ENCODE measurements at places on chromosomes 6 and 20. TPM values are rescaled to one million over a fixed set of nuclear protein-coding genes. Genes with fewer than 3 reads are reported as not detected.

C4B gene
- total RNA-seq = 2.7 TPM

DNA sequence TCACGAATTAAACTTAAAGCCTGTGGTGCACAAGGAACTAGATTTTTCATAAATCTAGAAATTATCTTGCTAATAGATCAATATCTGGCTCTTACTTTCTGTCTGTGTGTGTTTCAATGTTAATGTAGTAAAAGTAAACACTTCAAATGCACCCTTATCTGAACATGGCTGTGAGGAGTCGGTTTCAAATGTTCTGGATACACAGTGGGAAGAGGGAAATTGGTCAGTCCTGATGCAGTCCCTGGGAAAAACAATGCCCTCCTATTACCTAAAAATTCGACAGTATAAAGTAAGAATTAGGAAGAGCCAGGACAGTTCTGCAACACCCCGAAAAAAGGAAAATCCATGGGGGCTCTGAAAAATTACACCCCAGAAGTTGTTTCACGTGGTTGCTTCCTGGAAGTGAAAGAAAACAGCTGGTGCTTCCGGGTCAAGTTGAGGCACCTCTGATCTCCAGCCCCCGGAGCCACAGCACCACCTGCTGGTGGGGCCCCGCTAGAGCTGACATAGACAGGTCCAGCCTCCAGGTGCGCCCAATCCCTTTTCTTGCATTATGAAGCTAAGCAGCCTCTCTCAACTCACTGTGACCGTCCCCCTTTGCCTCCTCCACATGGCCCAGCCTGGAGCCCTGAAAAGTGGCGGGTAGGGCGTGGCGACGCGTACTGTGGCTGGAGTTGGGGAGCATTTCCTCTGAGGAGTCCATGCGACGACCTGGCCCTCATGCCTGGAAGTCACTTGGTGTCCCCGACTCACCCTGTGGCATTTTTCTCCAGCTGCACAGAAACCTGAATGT is 8.3 kb downstream of the SEMG2 start:
- peaks cover 25% of the 10 kb centered on the region for H3K27me3 ChIP-seq
- no peaks in the 10 kb centered on the region for H3K4me1 ChIP-seq
- no peaks in the 10 kb centered on the region for H3K36me3 ChIP-seq
- no peak overlapping the region for H3K4me3 ChIP-seq
- DNase-seq = peak; percentile 69

GRCh38 chr20:50194831-50195523 is 4.3 kb downstream of the CEBPB start:
- peaks cover 13% of the 10 kb centered on the region for H3K4me1 ChIP-seq
- H3K27me3 ChIP-seq = no peaks in the 10 kb centered on the region
- peak overlapping the region; percentile 46 for H3K27ac ChIP-seq

DNA sequence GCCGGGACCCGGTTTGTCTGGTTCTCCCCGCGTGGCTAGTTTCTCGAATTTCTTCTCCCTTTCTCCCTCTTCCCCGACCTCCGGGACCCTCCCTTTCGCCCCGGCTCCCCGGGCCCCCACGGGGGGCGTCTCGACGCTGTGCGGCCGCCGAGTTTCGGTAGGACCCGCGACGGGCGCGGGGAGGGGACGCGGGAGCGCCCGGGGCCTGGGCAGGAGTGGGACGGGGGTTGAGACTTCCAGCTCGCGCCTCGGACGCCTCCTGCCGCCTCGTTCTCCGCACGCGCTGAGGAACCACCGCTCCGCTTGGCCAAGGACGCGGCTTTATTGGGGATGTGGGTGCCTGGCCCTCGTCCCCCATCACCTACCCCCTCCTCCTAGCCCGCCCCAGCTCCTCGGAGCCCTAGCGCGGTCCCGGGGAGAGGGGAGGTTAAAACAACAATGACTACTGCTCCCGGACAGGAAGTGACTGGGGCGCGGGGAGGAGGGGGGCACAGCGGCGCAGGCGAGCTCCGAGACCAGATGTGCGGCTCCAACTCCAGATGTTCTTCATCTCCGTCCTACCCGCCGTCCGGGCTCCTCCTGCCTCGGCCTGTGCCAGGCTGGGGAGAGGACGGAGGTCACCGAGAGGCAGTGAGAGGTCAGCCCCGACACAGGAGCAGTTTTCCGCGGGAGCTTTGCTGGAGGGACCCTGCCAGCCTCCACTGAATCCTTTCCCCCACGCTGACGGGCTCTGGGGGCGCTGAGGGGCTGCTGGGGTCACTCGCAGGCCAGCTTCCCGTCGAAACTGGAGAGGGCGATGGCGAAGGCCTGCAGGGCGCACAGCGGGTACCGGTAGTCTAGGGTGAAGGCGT is 917 bp upstream of the TEAD3 start:
- no peaks in the 10 kb centered on the region for H3K36me3 ChIP-seq
- DNase-seq = peak; percentile 69
- peak overlapping the region; percentile 67 for H3K27ac ChIP-seq
- H3K4me1 ChIP-seq = peaks cover 14% of the 10 kb centered on the region
- peak overlapping the region; percentile 77 for H3K4me3 ChIP-seq
- peaks cover 6% of the 10 kb centered on the region for H3K27me3 ChIP-seq

GRCh38 chr6:148885136-148885865 is 138.5 kb downstream of the UST start:
- no peaks in the 10 kb centered on the region for H3K4me1 ChIP-seq
- H3K36me3 ChIP-seq = no peaks in the 10 kb centered on the region
- DNase-seq = no peak
- no peak overlapping the region for H3K4me3 ChIP-seq
